ENCODE measurements at places on chromosomes 13 and 19.

DNA sequence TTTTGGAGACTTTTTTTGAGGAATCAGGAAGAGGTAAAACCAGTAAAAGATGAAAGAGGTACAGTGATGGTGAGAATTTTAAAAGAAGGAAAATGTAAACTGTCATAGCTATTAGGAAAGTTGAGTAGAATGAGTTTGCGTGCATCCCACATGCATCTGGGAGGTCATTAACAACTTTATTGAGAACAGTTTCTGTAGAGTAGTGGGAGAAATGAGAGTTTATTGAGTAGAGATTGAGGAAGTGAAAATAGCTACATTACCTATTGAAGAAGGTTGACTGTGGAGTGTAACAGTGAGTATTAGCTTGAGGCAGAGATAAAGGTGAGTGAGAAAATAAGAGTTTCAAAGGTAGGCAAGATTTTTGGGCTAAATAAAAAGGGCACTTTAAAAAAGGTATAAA lies 38.7 kb downstream of the BRCA2 start:
- no peak for DNase-seq

GRCh38 chr19:2207991-2208860 lies 27.9 kb downstream of the PLEKHJ1 start:
- DNase-seq = no peak

DNA sequence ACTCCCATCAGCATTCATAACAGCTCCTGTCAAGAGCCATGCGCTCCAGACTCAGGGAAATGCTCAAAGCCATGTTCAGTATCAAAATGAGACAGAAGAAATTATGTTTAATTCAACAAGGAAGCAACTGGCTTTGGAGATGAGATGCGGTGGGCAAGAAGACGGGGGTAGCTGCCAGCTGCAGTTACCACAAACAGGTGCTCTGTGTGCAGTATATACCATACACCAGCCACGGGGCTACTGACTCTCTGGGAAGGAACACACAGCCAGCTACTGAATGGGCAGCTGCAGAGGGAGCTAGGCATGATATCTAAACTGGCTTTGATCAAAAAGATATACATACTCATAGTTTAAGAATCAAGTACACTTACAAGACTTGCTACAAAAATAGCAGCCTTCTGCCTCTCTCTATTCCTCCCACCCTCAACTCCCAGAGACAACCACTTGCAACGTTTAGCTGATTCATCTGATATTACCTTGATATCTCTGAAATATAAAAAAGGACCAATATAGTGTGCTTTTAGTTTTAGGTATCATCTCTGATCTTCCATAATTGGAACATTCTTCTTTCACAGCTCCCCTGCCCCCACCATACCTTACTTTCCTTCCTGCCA lies 593.0 kb downstream of the UQCRFS1 start:
- no peak for DNase-seq

GRCh38 chr13:91375116-91375729 lies 23.2 kb upstream of the GPC5 start:
- no peak for DNase-seq

DNA sequence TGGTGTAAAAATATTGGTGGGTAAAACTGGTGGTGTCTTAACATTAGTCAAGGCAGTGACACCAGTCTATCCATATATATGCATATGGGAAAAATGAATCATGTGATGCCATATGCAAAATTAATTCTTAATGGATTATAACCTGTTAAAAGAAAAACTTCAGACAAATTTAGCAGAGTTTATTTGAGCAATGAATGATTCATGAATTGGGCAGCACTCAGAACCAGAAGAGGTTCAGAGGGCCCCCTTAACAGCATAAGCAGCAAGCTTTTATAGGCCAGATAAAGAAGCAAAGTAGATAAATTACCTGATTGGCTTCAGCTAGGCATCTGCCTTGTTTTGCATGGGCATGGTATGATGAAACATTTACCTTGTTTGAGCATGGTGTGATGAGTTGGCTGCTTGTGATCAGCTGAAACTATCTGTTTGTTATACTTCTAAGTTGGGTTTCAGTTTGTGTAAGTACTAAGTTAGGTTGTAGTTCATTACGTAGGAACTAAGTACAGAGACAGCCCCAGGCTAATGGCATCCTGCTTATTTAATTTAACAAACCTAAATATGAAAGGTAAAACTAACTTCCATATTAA lies 66.6 kb downstream of the DNAJC15 start:
- DNase-seq = no peak

- DNase-seq = no peak
Observed at GRCh38 chr19:48170817-48171347, 402 bp downstream of the ZSWIM9 start.

GRCh38 chr13:98216711-98217285 lies 39.7 kb upstream of the RNF113B start:
- DNase-seq = no peak

- DNase-seq = no peak
Observed at GRCh38 chr19:51799774-51800472, 5.0 kb downstream of the FPR3 start.

DNA sequence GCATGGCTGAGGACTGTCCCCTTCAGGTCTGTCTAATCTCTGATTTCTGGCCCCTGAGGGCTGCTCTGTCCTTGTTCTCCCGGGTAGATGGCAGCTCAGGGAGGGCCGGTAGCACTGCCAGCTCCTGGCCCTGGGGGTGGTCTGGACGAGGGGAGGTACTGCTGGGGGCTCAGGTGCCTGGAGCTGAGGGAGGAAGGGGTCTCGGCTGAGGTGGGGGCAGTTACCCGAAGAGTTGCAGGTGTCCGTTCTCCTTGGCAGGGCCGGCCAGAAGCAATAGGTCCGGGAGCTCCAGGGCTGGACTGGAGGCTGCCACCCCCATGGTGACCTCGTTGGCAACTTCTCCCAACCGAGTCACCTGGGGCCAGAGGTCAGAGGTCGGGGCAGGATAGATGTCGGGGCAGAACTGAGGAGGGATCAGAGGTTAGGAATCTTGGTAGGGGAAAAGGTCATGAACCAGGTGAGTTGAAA lies 1.2 kb upstream of the EMC10 start:
- no peak for DNase-seq

- no peak for DNase-seq
Observed at GRCh38 chr13:24261566-24261965, 47.8 kb upstream of the C1QTNF9 start.

DNA sequence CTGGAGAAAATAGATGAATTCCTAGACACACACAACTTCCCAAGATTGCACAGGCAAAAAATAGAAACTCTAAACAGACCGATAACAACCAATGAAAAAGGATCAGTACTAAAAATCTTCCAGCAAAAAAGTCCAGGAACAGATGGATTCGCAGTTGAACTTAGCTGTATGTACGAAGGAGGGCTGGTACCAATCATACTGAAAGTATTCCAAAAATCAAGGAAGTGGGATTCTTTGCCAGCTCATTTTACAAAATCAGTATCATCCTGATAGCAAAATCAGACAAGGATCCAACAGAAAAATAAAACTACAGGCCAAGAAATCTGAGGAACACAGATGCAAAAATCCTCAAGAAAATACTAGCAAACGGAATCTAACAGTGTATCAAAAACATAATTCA lies 6.5 kb upstream of the LILRB2 start:
- no peak for DNase-seq

- no peak for DNase-seq
Observed at GRCh38 chr19:46356149-46357055, 9.5 kb downstream of the PPP5C start.

DNA sequence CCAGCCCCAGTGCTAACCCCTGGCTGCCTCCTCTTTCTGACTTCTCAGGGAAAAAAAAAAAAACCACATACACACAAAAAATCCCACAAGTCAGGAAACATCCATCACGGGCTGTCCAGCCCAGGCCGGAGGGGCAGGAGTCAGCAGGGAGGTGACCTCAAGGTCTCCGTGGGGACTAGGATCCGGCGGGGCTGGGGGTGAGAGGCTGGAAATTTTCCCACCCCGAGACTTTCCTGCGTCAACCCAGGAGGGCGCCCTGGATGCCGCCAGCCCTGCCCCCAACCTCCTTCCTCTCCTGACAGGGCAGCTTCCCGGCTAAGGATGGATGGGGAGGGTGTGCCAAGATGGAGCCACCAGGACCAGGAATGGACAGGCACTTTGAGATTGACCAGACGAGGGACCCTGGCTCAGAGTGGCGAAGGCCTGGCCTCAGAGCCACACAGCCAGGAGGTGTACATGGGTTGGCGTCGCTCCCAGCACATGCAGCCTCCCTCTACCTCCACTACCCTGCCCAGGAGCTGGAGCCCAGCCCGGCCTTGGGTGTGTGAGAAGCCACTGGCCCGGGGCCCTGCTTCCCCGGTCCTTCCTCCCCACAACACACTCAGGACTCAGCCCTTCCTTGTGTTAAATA lies 33.3 kb downstream of the BLOC1S3 start:
- DNase-seq = no peak

GRCh38 chr19:10230861-10231611 lies at the start of gene S1PR2:
S1PR2 (minus strand) TSS chr19:10231331; CDS start chr19:10224905, 6,426 bp downstream.
- DNase-seq = peak; percentile 5

DNA sequence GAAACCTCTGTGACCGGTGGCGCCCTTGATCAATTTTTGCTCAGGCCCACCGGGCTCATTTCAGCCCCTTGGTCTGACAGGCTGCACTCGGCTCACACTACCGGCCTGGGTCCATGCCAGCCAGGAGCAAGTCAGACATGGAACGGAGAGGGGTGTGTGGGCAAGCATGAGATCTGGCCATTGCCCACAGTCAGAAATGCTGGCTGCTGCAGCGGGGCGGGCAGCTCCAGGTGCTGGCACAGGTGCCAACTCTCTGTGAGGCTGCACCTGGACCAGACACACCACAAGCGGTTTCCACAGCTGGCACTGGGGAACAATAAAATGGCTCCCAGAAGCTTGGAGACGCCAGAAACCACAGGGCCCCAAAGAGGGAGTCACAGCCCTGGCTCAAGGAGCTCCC lies 43.6 kb upstream of the LPAR6 start:
- no peak for DNase-seq

DNA sequence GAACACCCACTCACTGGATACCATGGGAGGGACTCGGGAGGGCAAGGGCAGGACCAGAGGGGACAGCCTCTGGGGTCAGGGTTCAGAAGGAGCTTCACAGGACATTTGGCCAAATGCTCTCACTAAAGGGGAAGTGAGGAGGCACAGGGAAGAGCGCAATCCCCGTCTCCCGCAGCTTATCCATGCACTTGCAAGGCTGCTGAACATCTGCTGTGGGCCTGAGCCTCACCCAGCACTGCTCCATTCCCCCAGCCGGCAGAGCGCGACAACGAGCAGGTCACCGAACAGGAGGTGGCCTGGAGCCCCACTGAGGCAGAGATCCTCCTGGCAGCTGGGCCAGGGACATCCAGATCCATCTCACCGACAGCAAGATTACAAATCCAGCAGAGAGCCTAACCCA lies 23.3 kb downstream of the ELAVL1 start:
- DNase-seq = no peak

DNA sequence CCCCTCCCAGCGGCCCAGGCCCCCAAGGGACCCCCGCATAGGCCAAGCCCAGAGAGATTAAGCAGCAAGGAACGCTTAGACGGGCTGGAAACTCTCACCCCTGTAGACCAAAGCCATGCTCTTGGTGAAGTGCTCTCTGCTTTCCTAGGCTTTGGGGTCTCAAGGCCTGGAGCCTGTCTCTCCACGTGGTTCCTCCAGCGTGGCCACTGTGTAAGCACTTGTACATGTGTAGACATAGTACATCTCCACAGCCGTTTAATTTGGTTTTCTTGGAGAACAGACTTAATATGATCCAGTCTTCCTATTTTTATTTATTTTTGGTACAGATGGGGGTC lies 1.1 kb downstream of the NUDT19 start:
- no peak for DNase-seq

DNA sequence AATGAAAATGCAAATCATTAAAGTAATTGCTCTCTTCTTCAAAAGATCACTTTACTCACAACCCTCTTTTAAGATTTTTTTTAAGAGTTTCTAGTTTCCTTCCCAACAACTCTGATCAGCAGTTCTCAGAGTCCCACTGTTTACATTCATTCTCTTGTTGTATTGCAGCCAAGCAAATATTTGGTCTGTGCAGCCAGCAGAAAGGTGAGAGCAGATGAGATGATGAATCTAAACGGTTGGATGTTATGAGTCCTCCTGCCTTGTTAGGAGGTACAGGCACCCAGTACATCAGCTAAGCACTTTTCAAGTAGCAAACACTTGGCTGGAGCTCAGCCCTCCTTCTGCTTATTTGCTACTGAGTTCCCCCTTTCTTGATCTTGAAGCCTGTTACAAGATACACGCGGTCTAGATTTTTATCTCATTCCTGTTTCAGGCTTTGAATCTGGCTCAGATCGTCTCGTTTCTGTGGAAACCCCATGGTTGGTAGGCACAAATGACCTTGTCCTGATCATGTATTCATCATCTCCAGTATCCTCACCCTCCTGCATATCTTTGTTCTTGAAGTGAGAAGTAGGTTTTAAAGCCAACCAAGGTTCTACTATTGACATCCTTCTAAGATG lies 300.7 kb downstream of the DCT start:
- DNase-seq = no peak

GRCh38 chr13:23741879-23742510 lies 147.2 kb downstream of the MIPEP start:
- no peak for DNase-seq

DNA sequence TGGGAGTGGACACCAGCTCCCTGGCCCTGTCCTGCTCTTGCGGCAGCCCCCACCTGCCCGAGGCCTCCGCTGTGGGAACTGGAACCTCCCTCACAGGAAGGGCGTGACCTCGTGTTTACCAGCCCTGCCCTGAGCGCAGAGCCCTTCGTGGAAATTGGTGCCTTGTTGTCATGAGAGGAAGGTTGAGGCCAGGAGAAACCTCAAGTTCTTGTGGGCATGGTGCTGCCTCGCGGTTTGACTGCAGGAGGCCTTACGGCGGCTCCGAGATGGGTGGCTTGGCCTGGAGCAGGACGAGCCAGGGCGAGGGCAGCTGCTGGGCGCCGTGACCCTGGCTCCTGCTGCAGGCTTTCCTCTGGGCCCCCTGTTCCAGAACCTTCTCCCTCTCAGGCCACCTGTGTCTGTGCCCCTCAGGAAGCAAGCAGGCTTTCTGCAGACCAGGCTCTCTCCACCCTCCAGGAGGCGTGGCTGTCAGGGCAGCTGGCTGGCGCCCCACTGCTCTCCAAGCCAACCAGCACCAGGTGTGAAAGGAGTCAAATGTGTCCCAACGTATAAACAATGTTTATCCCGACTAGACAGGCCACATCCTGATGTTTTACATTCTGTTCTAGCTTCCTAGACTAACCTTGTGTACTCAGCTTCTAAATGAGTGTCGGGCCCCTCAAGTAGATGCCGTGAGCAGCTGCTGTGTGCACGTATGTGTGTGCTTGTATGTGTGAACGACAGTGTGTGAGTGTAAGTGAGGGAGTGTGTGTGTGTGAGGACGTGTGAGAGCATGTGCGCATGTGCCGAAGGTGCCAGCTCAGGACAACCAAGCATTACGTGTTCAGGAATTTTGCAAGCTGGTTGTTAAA lies 10.4 kb upstream of the RASA3 start:
- DNase-seq = no peak

- no peak for DNase-seq
Observed at GRCh38 chr13:57865600-57866294, 234.2 kb downstream of the PCDH17 start.

GRCh38 chr19:50794876-50795663 lies 4.9 kb downstream of the ACP4 start:
- no peak for DNase-seq
